ENCODE measurements at places on chromosomes 12 and 14.

DNA sequence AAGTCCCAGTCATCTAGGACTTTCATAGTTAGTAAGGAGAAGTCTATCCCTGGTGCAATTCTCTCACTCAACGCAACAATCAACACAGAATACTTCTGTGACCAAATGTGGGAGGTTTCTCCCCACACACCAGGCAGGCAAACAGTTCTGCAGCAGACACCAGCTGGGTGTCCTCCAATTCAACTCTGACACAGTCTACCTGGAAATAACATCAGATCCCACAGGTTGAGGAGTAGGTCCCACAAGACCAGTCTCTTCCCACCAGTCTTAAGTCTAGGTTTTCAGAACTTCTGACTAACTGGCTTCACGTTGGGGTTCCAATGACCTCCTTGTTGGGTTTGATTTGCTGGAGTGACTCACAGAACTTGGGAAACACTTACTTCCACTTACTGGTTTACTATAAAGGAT lies 14.8 kb downstream of the ACOT6 start:
- no peak for DNase-seq

- no peak for DNase-seq
Observed at GRCh38 chr12:2485681-2486080, 309.1 kb upstream of the FKBP4 start.

DNA sequence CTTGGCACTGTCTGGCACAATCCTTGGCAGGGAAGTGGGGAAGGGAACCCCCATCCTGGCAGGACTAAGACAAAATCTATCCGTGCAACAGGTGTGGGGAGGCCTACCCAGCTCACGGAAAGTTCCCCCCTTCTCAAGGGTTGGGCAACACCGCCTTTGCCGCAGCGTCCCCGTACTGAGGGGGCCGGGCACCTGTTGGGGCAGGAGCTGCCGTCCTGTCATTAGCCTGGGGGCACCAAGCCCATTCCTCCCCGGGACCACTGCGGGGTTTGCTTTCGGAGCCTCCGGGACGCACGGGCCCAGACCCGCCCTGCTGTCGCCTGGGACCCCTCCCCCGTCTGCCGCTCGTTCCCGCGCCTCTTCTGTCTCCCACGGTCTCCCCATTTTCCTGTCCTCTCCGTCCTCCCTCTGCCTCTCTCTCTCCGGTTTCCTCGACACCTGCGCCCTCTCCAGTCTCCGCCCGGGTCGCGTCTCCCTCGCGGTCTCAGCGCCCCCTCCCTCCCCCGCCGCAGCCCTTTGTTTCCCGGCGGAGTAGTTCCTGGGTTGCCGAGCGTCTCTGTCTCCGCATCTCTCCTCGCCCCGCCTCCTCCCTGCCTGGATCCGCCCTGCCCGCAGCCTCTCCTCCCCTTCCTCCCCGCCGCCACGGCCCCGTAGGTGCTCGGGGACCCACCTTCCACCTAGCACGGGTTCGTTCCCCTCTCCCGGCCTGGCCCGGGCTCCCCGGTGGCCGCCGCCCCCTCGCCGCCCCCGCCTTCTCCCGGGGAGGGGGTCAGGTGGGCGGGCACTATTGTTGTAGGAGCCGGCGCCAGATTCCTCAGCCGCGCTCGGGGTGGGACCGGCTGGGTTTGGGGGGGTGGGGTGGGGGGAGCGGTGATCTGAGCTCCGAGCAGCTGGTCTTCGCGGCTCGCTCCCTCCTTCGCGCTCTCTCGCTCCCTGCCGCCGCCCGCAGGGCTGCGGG lies at the start of gene CACNB3:
CACNB3 (plus strand) TSS at position 624 of the 958 bp plus-strand sequence. CDS start 434 bp downstream, outside the sequence.
- DNase-seq, result peak; percentile 68

GRCh38 chr14:36863271-36863670 lies 201.6 kb downstream of the PAX9 start:
- DNase-seq, result no peak

DNA sequence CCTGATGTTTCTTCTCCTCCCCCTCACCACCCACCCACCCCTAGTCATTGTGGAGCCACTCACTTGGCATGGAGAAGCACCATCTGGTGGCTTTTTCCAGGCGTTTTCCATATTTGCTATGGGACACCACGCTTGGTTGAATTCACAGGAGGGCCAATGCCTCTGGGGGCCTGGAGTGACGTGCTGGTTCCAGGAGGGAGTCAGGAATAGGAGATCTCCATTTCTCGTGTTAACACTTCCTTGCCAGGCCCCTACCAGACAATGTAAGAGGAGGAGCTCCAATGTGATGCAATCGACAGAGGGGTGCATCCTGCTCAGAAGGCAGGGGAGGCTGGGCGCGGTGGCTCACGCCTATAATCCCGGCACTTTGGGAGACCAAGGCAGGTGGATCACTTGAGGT lies 21.6 kb upstream of the TESC start:
- DNase-seq, result no peak
